ENCODE measurements at places on chromosomes 12 and 14. TPM values are rescaled to one million over a fixed set of nuclear protein-coding genes. Genes with fewer than 3 reads are reported as not detected.

SLC7A7 gene
- 4.5 TPM for total RNA-seq

KRT73 gene
- total RNA-seq = not detected

FAM186B gene
- 0.41 TPM for total RNA-seq

CD27 gene
- not detected for total RNA-seq

FBLN5 gene
- 63.5 TPM for total RNA-seq
